ENCODE measurements at places on chromosomes 16 and 17. TPM values are rescaled to one million over a fixed set of nuclear protein-coding genes. Genes with fewer than 3 reads are reported as not detected.

- no peak overlapping the region for H3K4me3 ChIP-seq
- no peak for DNase-seq
- peaks cover 59% of the 10 kb centered on the region for H3K27me3 ChIP-seq
- no peak overlapping the region for H3K27ac ChIP-seq
- no peaks in the 10 kb centered on the region for H3K36me3 ChIP-seq
- H3K4me1 ChIP-seq, result peaks cover 2% of the 10 kb centered on the region
Observed at GRCh38 chr17:49015924-49016774, 19.0 kb downstream of the IGF2BP1 start.

- no peak for DNase-seq
- H3K4me3 ChIP-seq, result no peak overlapping the region
- H3K27me3 ChIP-seq, result peaks cover 4% of the 10 kb centered on the region
- no peaks in the 10 kb centered on the region for H3K36me3 ChIP-seq
- H3K4me1 ChIP-seq, result no peaks in the 10 kb centered on the region
- H3K27ac ChIP-seq, result no peak overlapping the region
Observed at GRCh38 chr17:21524211-21524591, 148.0 kb downstream of the KCNJ12 start.

GRCh38 chr16:30028438-30029076 lies 2.5 kb downstream of the TLCD3B start:
- H3K27me3 ChIP-seq, result peaks cover 67% of the 10 kb centered on the region
- H3K4me1 ChIP-seq, result peaks cover 3% of the 10 kb centered on the region
- DNase-seq, result peak; percentile 45
- H3K27ac ChIP-seq, result no peak overlapping the region
- H3K36me3 ChIP-seq, result no peaks in the 10 kb centered on the region

- H3K4me3 ChIP-seq, result peak overlapping the region; percentile 97
- peak overlapping the region; percentile 91 for H3K27ac ChIP-seq
- no peaks in the 10 kb centered on the region for H3K27me3 ChIP-seq
- no peak for DNase-seq
- H3K4me1 ChIP-seq, result peaks cover 41% of the 10 kb centered on the region
- H3K36me3 ChIP-seq, result peaks cover 33% of the 10 kb centered on the region
Observed at GRCh38 chr16:30652005-30652296, 1.2 kb downstream of the PRR14 start.

Gene PRSS53
- 3.1 TPM for total RNA-seq

DNA sequence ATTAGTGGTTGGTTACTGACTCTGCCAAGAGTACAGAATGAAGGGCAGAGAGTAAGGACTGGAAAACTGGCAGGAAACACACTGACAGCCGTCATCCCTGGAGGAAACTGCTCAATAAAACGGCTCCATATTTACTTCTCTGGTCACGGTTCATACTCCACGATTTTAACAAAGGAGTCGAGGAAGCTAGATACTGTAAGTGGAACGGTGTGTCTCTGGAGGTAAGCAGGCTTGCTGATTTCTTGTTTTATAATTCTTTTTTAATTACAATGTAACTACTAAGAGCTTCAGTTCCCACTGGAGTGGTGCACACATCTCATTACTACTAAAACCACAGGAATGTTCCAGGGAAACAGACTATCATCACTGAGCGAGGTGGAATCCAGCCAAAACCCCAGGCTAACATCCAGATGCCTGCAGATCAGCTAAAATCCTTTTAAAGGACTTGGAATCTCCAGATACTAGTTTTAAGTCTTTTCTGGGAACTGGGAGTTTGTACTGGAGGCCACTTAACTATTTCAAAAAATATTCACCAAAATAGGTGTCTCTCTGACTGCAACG lies 17.8 kb downstream of the SERPINF1 start:
- no peak overlapping the region for H3K27ac ChIP-seq
- H3K27me3 ChIP-seq, result no peaks in the 10 kb centered on the region
- H3K36me3 ChIP-seq, result peaks cover 13% of the 10 kb centered on the region
- DNase-seq, result no peak

DNA sequence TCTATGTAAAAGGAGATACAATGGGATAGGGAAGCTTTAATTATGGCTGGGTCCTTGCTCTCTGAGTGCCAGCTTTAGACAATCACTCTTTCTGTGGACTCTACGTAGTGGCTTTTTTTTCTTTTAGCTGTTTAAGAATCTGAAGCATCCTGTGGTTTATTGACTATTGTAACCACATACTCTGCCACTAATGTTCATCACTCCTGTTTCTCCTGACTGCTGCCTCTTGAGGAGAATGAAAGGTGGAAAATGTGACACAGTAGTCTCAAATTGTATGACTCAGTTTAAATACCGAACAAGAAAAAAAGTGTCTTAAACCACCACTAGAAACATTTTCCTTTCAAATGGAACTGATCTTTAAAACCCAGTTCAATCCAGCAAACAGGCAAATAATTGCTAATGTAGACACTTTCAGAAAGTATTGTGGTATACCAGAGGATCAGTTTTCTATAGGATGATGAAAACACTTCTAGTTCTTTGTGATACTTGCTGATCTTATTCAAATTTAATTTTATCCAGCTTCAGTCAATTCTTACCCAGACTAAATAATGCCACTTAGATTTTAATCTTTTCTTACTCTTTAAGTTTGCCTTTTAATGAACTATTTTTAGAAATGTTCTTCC lies 302.7 kb upstream of the PMFBP1 start:
- peaks cover 6% of the 10 kb centered on the region for H3K36me3 ChIP-seq
- DNase-seq, result no peak
- no peak overlapping the region for H3K4me3 ChIP-seq
- H3K27ac ChIP-seq, result peak overlapping the region; percentile 68
- peaks cover 18% of the 10 kb centered on the region for H3K4me1 ChIP-seq
- peaks cover 8% of the 10 kb centered on the region for H3K27me3 ChIP-seq

GRCh38 chr17:66673668-66674276 lies 161.1 kb upstream of the CACNG5 start:
- peak overlapping the region; percentile 44 for H3K4me3 ChIP-seq
- peaks cover 32% of the 10 kb centered on the region for H3K36me3 ChIP-seq
- H3K27ac ChIP-seq, result peak overlapping the region; percentile 75
- DNase-seq, result peak; percentile 40

DNA sequence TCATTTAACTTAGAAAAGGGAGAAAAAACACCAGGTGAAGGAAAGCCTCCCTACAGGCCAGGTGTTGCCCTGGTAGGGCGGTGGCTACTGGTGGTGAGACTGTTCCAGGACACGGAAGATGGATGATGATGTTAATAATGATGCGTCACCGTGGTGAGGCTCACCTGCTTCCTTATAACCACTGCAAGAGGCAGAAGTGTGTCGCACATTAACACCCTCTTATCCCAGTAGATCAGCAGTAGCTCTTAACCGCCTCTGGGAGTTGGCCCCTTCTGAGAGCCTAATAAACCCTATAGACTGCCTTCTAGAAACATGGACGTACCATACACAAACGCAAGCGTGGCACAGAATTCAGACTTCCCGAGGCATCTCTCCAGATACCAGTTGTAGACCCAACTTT lies 7.8 kb downstream of the BFAR start:
- peaks cover 9% of the 10 kb centered on the region for H3K36me3 ChIP-seq
- peak overlapping the region; percentile 16 for H3K27ac ChIP-seq
- H3K27me3 ChIP-seq, result no peaks in the 10 kb centered on the region
- no peak for DNase-seq
- H3K4me1 ChIP-seq, result peaks cover 36% of the 10 kb centered on the region

- no peak overlapping the region for H3K4me3 ChIP-seq
- peaks cover 2% of the 10 kb centered on the region for H3K27me3 ChIP-seq
- H3K27ac ChIP-seq, result no peak overlapping the region
- H3K36me3 ChIP-seq, result no peaks in the 10 kb centered on the region
- peaks cover 18% of the 10 kb centered on the region for H3K4me1 ChIP-seq
Observed at GRCh38 chr17:57881143-57881542, 31.3 kb upstream of the MRPS23 start.

DNA sequence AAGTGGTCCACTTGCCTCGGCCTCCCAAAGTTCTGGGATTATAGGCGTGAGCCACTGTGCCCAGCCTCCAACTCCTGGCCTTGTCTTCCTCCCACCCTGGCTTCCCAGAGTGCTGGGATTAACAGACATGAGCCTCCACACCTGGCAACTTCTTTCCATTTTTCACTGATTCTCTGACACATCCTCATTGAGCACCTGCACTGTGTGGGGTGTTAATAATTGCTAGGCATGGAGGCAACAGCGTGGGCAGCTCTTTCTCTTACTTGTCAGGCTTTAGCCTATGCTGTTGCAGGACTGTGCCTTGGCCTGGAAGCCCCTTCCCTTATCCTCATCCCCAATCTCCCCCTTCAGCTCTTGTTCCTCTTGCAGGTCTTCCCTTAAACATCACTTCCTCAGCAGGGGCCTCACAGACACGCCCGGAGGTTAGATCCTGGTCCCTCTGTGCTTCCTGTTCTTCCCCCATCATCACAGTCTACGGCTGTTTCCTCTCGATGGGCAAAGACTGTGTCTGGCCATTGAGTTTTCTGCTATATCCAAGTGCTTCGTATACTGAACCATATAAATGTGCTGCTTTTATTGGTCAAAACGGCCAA lies 7.9 kb downstream of the QPRT start:
- peak overlapping the region; percentile 16 for H3K4me3 ChIP-seq
- DNase-seq, result no peak
- H3K36me3 ChIP-seq, result no peaks in the 10 kb centered on the region
- no peak overlapping the region for H3K27ac ChIP-seq

DNA sequence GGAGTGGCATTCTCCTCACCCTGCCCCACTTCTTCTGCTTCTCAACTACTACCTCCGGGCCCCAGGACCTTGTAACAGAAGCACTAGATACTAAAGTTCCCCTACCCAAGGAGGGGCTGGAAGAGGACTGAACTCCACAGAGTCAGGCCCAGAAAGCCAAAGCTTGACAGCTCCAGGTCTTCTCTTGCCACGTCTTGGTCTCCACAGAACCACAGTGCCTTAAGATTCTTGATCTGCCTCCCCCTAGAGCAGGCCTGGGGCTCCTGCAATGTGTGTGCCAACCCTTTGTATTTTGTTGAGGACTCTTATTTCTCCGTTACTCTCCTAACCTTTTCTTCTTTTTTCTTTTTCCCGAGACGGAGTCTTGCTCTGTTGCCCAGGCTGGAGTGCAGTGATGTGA lies 4.0 kb downstream of the SLC16A13 start:
- no peaks in the 10 kb centered on the region for H3K27me3 ChIP-seq
- DNase-seq, result no peak
- H3K4me3 ChIP-seq, result no peak overlapping the region
- peak overlapping the region; percentile 14 for H3K27ac ChIP-seq
- H3K36me3 ChIP-seq, result no peaks in the 10 kb centered on the region

Gene MYH2
- total RNA-seq, result not detected

Gene RCVRN
- total RNA-seq, result not detected

- H3K27ac ChIP-seq, result no peak within 1 kb of the TSS
- no peak within 1 kb of the TSS for H3K4me3 ChIP-seq
- no peaks in the 10 kb centered on the region for H3K36me3 ChIP-seq
- peak; percentile 59 for DNase-seq
Observed at GRCh38 chr16:89922884-89923639, at the start of gene TUBB3. Gene TUBB3 (plus strand): TSS chr16:89923342. CDS start chr16:89923402, 60 bp downstream.

GRCh38 chr17:8572764-8573163 lies 57.8 kb downstream of the MYH10 start:
- H3K4me1 ChIP-seq, result no peaks in the 10 kb centered on the region
- H3K27me3 ChIP-seq, result no peaks in the 10 kb centered on the region
- H3K27ac ChIP-seq, result no peak overlapping the region
- no peaks in the 10 kb centered on the region for H3K36me3 ChIP-seq
- no peak overlapping the region for H3K4me3 ChIP-seq

GRCh38 chr16:67108489-67108888 lies 1.3 kb upstream of the PHAF1 start:
- no peak overlapping the region for H3K27ac ChIP-seq
- no peaks in the 10 kb centered on the region for H3K27me3 ChIP-seq
- DNase-seq, result no peak
- H3K4me1 ChIP-seq, result peaks cover 20% of the 10 kb centered on the region

- H3K4me3 ChIP-seq, result peak overlapping the region; percentile 27
- peaks cover 9% of the 10 kb centered on the region for H3K4me1 ChIP-seq
- peaks cover 16% of the 10 kb centered on the region for H3K27me3 ChIP-seq
Observed at GRCh38 chr17:77571155-77571981, 387.1 kb upstream of the TNRC6C start.

Gene PMP22
- total RNA-seq, result 0.21 TPM

DNA sequence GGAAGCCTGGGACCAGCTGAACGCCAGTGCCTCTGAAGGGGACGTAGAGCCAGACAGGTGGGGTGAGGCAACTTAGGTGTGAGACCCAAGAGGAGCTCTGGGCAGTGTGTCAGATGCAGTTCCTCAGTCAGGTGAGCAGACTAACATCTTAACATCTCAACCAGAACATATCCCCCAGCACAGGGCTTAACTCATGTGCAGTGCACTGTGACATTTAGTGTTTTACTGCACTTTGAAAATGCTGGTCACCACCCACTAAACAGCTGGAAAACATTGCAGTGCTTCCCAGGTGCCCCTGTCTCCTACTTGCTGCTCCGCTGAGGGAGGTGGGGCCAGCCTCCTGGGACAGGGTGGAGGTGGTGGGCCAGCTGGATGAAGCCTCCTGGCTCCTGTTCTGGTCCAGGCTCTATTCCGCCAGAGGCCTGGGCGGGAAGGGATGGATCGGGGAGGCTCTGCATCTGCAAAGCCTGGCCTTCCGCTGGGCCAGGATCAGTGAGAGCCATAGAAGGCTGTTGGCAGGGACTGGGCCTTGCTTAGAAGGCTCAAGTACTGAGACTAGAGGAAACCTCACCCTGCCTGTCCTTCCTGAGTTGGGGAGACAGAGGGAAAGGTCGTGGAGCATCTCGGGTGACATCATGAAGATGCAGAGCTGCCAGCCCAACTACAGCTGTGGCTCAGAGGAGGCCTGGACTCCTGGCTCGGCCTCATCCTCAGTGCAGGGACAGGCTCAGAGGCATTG lies 7.9 kb upstream of the MRC2 start:
- H3K4me3 ChIP-seq, result no peak overlapping the region
- no peaks in the 10 kb centered on the region for H3K27me3 ChIP-seq
- no peaks in the 10 kb centered on the region for H3K4me1 ChIP-seq
- H3K27ac ChIP-seq, result no peak overlapping the region

DNA sequence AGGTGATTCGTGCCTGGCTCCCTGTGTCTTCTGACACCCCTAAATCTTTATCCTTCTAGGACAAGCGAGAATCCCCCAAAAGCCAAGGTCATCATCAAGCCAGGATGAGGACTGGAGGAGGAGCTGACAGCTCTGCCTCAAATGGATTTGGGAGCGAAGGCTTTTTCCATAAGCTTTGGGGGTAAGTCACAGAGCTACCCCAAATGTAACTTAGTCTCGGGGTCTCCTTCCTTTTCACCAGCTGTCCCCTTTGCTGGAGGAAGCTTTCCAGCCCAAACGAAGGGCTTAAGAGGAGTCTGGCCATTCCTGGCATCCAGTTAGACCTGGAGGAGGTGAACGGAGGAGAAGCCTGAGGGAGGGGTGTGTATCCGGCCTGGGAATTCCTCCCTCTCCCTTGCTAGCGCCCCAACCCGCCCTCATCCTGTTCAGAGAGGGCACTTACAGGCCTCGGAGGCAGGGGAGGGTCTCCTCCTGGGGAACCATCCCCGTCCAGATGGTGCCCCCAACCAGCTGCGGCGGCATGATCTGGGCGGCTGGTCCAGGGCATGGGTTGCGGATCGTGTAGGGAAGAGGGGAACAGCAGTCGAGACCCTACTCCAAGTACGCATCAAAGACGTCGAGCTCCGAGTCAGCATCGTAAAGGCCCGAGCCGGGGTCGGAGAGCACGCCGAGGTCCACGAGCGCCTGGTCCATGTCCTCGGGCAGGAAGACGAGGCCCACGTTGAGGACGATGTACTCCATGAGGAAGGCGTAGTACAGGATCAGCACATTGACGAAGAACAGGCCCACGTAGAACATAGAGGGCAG lies 938 bp downstream of the DEXI start:
- peak overlapping the region; percentile 91 for H3K4me3 ChIP-seq
- H3K36me3 ChIP-seq, result peaks cover 24% of the 10 kb centered on the region
- DNase-seq, result peak; percentile 20

Gene TBC1D28
- total RNA-seq, result not detected

GRCh38 chr16:12362482-12363458 lies 386.2 kb downstream of the SNX29 start:
- DNase-seq, result no peak
- H3K36me3 ChIP-seq, result peaks cover 20% of the 10 kb centered on the region
- no peak overlapping the region for H3K27ac ChIP-seq
- no peaks in the 10 kb centered on the region for H3K4me1 ChIP-seq
- no peaks in the 10 kb centered on the region for H3K27me3 ChIP-seq

Gene CACNG5
- total RNA-seq, result not detected

Gene MYO15B
- 18.9 TPM for total RNA-seq
